ENCODE measurements at places on chromosomes 2 and 18.

- DNase-seq = no peak
Measured at GRCh38 chr18:8978394-8978793, 124.1 kb upstream of the NDUFV2 start.

DNA sequence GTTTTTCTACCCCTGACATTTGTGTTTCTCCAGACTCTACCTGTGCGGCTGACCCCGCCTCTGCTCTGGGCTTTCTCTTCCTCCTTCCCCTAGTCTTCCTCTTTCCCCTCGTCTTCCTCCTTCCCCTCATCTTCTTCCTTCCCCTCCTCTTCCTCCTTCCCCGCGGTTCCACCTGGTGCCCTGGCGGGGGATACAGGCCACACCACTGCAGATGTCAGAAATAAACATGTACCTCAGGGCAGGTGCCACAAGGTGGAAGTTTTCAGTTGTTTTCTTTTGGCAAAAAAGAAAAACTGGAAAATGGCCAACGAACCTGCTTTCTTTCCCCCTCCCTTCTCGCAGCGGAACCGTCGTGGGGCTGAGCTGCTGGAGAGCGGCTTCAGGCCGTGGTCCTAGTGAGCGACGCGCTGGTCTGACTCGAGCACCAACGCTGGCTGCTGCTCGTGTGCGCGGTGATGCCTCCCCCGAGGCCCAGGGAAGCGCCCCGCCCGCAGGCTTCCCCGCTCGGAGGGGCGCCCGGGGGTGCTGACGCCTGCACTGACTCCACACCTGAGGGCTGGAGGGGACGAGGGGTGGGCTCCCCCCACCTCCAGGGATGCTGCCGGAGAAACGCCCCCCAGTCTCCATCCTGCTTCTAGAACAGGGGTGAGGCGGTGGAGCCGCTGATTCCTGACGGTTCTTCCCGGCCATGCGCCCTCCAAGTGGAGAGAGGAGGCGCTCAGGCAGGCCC, 83.7 kb upstream of the ZNF516 start:
- no peak for DNase-seq

DNA sequence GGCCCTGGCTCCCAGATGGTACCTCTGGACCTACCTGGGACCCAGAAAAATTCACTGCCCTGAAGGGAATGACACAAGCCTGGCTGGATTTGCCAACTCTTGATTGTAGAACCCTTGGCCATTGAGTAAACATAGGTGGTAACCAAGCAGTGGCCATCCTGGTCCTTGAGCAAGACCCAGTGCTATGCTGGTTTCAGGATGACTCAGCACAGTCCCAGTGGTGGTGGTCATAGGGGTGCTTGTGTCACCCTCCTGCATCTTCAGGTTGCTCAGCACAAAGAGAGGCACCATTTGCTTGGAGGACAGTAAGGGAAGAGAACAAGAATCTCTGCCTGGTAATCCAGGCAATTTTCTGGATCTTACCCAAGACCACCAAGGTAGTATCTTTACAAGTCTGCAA, 52.9 kb downstream of the UPP2 start:
- DNase-seq = no peak

- no peak for DNase-seq
Measured at GRCh38 chr2:39487398-39488250, 50.5 kb upstream of the MAP4K3 start.

DNA sequence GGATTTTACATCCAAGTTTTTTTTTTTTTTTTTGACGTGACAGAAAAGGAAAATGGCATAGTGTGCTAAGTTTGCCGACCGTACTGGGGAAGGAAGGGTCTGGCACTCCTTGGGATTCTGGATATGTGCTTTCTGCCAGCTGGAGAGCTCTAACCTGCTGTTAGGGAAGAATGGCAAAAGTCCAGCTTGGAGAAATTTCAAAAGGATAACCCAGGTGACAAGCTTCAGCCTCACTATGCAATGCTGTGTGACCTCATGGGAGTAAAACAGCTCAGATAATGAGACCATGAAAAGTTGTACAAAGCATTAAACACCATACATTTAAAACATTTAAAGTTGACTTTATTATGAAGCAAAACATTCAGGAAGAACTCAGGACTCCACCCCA, 10.3 kb upstream of the GPR45 start:
- DNase-seq = no peak

DNA sequence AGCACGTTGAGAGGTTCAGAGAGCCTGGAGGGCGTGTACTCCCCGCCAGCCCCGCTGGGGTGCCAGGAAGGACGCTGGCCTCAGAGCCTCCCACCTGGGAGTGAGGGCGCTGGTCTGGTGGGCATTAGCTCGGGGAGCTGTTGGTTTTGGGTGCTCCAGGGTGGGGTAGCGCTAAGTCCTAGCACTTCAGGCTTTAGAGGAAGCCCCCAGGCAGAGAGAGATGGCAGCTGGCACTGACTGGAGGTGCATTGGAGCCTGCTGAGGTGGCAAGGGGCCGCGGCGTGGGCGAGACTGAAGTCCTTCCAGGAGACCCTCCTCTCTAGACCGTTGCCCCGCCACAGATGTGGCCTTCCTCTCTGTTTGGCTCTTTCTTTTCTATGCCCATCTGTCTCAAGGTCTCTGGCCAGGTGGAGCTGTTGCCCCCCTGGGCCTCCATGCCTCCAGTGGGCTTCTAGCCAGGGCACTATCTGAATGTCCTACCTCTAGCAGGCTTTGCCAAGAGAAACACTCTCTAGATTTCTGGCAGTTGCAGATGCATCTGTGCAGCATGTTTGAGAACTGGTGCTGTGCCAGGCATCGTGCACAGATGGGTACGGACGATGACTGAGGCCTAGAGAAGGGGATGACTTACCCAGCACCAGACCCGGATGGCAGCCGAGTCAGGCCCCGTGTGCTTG, 6.6 kb downstream of the CAPN10 start:
- no peak for DNase-seq

DNA sequence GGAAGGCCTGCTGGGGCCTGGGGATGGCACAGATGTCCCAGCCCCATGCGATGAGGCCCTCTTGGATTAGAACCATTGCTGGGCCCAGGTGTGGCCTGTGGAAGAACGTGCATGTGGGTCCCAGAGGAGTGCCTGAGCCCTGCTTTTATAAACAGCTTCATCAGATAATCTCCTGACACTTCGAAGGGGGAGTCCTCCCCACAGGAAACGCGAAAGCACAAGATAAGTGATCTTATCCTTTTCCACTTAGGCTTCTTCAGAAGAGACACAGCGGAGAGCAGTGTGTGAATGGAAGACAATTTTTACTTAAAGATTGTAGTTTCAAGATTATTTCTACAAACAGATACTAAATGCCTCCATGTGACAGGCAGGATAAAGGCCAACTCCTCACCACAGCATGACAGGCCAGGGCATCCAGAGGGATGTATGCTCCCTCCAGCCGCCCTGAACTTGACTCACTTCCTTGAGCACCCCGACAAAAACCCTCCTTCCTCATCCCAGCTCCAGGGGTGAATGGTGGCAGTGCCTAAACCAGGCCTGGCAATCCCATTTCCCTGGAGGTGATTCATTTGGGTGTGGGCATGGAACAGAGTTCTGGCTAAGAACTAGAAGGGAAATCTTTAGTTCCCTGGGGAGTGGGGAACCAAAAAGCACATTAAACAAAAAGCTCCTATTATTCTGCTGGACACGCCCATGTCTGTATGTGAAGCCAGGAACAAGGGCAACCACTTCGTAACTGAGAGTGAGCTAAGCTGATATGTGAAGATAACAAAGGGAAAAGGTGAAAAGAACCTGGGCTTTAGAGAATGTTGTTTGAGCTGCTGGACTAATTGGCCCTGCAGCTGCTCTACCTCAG, 56.2 kb upstream of the TMEM163 start:
- DNase-seq = no peak

DNA sequence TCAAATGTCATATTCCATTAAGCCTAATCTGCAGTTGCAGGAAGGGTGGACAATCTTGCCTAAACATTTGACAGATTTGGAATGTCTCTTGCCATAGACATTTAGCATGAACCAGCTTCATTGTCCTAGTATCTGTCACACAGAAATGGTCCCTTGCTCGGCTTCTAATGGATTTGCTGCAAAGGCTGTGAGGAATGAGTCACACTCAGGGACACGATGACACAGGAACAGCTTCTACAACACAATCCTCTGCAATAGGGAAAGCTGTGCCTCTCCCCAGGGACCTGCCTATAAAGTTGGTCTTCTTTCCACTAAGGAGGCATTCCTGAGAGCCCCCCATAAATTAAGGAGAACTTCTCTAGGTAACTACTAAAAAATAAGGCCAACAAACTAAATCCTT, 155.1 kb upstream of the L3MBTL4 start:
- DNase-seq = no peak

DNA sequence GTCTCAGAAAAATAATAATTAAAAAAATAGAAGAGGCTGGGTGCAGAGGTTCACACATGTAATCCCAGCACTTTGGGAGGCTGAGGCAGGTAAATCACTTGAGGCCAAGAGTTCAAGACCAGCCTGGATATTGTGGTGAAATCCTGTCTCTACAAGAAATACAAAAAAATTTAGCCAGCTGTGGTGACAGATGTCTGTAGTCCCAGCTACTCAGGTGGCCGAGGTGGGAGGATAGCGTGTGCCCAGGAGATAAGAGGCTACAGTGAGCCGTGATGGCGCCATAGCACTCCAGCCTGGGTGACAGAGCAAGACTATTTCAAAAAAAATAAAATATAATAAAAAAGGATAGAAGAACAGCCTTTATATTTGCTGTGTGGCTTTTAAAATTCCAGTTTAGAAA, 35.9 kb downstream of the SMC6 start:
- DNase-seq = no peak

DNA sequence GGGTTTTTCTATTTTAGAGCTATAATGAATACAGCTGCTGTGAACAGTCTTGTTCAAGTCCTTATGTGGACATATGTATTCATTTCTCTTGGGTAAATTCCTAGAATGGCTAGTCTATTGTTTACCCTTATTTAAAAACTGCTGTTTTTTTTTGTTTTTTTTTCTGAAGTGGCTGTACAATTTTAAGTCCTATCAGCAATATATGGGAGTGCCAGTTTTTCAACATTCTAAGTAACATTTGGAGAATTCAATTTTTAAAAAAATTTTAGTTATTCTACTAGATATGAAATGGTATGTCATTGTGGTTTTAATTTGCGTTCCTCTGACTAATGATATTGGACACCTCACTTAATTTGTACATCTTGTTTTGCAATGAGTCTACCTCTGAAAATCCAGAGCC, 349.7 kb downstream of the SATB2 start:
- no peak for DNase-seq

- no peak for DNase-seq
Measured at GRCh38 chr2:44672431-44672830, 269.1 kb upstream of the SIX3 start.

GRCh38 chr18:21853016-21853415, 112.4 kb downstream of the MIB1 start:
- no peak for DNase-seq

DNA sequence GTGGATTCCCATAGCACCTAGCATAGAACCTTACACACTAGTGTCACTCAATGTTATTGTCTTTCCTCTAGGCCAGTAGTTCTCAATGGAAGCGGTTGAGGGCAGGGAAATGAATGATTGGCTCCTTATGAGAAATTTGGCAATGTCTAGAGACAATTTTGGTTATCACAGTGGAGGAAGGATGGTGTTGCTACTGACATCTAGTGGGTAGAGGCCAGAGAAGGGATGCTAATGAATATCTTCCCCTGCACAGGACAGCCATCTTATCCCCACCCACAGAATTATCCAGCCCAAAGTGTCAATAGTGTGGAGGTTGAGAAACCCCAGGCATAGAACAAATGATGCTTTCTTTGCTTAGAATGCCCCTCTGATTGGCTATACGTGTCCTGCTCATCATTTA, 15.8 kb downstream of the C18orf63 start:
- no peak for DNase-seq

GRCh38 chr2:8500124-8501054, 181.5 kb upstream of the ID2 start:
- no peak for DNase-seq

DNA sequence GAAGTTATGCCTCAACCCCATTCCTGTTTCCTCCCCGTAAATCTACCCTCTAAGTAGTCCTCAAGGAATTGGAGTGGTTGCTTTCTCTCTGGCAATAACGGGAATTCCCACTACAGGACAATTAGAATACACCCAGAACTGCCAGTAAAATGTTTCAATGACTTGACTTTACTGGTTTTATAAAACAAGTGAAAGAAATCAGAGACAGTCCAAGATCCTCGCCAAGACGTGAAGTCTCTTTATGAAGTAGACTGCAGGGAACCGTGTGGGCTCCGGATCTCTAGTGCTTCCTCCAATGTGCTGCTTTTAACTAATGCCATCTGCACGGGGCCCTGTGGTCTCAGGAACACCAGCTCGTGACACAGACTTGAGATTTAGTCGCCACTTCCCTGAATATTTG, 101.4 kb downstream of the CPO start:
- no peak for DNase-seq

- DNase-seq = no peak
Measured at GRCh38 chr18:57843386-57843785, 40.3 kb upstream of the ATP8B1 start.

GRCh38 chr2:11388262-11389051, 44.0 kb upstream of the ROCK2 start:
- DNase-seq = no peak

DNA sequence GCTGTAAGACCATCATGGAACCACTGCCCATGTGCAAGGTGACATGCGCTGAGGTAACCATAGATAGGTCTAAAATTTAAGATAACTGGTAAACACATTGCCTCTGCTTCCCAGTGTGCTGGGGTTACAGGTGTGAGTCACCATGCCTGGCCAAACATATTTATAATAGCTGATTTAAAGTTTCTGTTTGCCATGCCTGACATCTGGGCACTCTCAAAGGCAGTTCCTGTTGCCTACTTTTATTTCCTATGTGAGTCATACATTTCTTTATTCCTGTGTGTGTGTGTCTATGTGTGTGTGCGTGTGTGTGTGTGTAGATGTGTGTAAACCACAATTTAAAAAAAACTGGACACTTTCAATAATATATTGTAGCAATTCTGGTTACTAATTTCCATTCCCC, 415.2 kb upstream of the NETO1 start:
- DNase-seq = no peak

- DNase-seq = peak; percentile 8
Measured at GRCh38 chr2:9074930-9075329, 71.4 kb upstream of the MBOAT2 start.

DNA sequence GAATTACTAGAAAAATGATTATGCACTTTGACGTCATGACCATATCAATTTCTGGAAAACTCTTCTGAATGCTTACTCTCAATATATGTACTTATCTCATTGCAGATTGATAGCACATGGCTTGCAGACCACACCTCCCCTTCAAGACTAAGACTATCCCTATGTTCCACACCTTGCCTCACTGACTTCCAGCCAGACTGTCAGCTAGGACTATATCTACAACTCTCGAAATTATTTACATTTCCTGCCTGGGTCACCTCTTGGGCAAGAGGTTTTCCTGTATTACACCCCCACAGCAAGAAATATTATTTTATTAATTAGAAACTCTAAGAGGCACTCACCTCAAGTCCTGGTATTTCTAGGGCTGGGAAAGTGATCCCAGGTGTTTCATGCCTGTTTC, 236.6 kb downstream of the CYRIA start:
- no peak for DNase-seq

GRCh38 chr2:16615687-16616615, 49.7 kb downstream of the CYRIA start:
- no peak for DNase-seq

- no peak for DNase-seq
Measured at GRCh38 chr2:172358691-172359556, 68.5 kb upstream of the ITGA6 start.

- DNase-seq = no peak
Measured at GRCh38 chr2:98868548-98869271, 67.3 kb downstream of the CRACDL start.

Data from NT2/D1 (cell line).